ENCODE measurements at places on chromosomes 12 and 14.

GRCh38 chr12:105783983-105784947 is 354.5 kb downstream of the NUAK1 start:
- DNase-seq = no peak

DNA sequence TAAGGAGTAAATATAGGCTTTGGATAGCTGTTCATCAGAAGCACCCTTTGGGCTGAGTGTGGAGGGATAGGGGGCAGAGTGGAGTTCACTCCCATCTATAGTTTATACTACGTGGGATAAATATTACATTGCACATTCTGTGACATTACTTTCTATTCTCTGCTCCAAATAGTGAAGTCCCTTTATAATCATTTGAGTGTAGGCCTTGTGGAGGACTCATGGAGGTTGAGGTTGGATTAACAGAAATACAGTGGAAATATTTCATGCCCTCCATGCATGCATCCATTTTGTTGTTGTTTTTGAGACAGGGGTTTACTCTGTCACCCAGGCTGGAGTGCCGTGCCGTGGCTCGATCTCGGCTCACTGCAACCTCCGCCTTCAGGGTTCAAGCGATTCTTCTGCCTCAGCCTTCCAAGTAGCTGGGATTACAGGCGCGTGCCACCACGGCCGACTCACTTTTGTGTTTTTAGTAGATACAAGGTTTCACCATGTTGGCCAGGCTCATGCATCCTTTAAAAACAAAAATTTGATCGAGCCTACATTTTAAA is 1.4 kb downstream of the CHPT1 start:
- no peak for DNase-seq

- no peak for DNase-seq
Measured at GRCh38 chr12:1934831-1935230, 16.4 kb upstream of the CACNA2D4 start.

DNA sequence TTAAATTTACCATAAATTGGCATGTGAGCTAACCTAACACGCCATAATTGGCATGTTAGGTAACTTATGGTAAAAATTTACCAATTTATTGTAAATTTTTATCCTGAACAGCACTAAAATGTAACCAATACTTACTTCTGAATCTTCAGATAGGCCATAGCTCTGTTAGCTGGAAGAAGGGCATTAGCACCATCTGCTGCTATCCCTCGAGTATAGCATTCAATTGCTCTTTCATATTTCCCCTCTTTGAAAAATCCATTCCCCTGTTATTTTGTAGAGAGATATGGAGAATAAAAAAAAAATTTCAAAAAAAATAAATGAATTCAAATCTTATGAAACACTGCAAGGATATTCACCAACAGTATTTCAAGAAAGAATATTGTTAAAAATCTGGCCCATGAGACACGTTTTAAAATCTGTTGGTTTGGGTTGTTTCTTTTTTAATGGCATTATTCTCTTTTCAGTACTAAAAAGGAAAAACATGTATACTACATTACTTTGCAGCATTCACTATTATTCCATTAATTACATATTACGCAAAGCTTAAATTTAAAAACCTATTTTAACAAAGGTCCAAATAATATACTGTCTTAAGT is 19.1 kb downstream of the RPAP3 start:
- no peak for DNase-seq

GRCh38 chr14:57168138-57168679 is 100.5 kb downstream of the EXOC5 start:
- DNase-seq = no peak

GRCh38 chr12:93009533-93009932 is 80.4 kb upstream of the EEA1 start:
- DNase-seq = no peak

DNA sequence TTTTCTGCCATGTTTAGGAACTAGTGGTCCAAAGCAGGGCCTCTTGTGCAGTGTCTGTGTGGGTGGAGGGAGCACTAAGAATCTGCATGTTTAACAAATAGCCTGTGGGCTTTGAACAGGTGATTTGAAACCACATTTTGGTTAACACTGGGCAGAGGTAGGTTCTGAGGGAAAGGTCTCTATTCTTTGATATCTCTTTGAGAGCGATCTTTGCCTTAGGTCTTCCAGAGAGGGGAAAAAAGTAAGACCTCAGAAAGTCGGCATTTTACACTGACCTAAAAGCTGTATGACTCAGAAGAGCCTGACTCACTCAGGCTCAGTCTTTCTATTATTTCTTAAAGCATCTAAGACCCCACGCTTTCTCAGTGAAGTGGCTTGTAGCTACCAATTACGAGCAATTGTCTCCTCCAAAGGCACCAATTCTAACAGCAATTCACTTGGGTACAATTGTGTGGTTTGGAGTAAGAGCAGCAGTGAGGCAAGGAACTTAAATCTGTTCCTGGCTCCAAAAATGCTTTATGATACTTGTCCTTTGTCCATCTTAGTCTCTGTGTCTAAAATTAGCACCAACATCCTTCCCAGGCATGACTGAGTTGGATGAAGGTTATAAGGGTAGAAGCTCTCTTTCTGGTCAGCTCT is 8.8 kb downstream of the EIF2B2 start:
- DNase-seq = no peak

DNA sequence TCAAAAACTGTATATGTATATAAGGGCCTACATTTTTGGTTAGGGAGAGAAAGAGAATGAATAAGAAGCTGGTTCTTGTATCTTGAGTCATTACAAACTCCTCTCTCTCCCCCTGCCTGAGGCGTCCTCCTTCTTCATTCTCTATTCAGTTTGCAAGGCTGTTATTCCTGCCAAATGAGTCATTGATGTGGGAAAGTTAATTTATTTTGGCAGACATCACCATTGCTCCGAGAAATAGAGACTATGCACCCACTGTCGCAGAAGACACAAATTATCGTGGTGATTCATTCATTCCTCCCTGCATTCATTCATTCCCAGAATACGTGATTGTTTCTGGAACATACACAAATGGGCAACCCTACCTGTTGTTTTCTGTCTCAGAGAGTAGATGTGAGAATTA is 112.5 kb upstream of the MED13L start:
- no peak for DNase-seq

DNA sequence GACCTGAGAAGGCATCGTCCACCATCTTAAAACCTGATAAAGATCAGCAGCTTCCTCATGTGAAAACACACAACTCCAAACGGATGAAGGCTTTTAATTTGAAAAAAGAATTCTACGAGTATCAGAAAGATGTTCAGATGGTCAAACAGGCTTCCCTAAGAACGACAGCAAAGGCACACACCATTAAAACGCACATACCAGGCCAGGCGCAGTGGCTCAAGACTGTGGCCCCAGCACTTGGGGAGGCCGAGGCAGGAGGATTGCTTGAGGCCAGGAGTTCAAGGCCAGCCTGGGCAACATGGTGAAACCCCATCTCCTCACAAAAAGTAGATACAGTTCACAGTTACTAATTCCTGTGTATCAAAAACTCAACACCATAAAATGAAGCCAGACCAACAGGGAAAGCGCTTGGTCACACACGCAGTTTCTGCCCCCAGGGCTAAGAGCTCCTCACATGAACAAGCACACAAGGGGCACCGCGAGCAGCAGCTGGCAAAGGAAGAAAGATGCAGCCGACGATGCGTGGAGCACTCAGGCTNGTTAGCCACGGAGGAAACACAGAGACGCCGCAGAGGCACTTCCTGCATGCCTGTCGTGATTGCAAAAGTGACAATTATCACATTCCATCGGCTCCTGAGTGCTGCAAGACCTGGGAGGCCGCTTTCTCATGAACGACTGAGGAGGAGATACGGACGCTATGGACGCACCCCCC is 78.0 kb downstream of the NOC4L start:
- no peak for DNase-seq

DNA sequence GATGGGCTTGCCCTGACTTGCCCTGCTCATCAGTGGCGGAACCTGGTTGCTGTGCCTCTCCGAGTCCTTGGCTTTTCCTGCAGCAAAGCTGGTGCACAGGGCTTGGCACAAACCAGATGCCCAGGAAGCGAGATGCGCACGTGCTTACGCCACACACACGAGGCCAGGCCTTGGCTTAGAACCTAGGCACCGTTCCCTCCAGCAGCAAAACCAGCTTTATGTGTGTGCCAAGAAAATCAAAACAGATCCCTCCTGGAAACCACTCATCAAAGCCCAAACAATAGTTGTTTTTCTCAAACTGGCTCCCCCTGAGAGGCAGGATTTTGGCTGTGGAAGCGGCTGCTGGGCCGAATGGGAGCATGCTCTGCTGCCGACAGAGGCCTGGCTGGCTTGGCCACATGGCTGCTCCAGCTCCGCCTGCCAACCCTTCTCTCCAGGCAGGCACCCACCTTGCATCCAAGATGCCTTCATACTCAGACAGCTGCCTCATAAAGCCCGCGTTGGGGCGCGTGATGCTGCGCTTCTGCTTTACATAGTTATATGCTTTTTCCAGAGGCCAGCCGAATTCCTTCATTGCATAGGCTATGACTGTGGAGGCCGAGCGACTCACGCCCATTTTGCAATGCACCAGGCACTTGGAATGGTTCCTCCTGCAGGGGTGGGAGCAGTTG is 58.7 kb downstream of the SSH1 start:
- DNase-seq = no peak

DNA sequence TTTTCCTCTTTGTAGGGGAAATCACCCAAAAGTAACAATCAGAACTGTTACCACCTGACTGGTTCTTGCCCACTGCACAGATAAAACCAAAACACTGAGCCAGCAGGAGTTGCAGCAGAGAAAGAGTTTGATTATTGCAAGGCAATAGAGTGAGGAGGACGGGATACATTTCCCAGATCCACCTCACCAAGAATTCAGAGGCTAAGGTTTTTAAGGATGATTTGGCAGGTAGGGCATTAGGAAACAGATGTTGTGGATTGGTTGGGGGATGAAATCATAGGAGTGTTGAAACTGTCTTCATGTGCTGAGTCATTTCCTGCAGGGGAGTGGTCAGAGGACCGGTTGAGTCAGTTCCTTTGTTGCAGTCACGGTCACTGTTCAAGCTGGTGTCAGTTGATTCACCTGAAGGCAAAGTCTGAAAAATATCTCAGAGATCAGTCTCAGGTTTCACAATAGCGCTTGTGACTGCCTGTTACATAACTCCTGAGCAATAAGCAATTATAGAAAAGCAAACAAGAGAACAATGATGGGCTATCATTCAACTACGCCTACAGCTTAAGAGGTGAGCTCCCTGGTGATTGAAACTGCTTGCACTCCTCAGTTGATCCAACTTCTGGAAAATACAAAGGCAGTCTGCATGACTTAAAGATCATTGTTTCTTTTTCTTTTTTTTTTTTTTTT is 20.3 kb upstream of the AMN1 start:
- no peak for DNase-seq

- DNase-seq = peak; percentile 27
Measured at GRCh38 chr14:77124345-77125280, 17.0 kb downstream of the ZDHHC22 start.

DNA sequence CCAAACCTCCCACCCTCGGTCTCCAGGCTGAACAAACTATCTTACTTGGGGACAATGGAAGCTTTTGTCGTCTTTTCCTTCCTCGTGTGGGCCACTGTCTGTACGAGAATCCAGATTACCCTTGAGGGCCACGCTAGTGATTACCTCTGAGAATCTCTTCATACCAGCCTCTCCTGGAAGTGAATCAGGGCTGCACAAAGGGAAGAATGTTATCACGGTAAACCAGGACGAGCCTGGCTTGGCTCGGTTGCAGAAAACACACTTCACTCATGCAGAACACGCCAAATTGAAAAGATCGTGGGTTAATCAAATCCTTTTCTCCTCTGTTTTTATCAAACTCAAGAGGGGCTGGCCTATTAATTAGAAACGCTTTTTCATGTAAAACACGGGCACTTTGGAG is 51.6 kb upstream of the MYL2 start:
- no peak for DNase-seq

DNA sequence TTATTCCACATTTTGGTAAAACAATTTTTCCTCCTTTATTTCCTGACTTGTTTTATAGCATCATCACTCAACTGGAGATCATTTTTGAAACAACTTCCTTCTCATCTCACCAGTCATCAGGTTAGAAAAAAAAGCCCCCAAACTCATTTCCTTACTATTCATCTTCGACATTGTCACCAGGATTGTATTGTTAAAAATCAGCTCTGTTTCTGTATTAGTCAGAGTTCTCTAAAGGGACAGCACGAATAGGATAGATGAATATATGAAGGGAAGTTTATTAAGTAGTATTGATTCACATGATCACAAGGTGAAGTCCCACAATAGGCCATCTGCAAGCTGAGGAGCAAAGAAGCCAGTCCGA is 392.6 kb downstream of the FUT8 start:
- no peak for DNase-seq

- no peak for DNase-seq
Measured at GRCh38 chr14:99468836-99469592, 11.6 kb downstream of the SETD3 start.

DNA sequence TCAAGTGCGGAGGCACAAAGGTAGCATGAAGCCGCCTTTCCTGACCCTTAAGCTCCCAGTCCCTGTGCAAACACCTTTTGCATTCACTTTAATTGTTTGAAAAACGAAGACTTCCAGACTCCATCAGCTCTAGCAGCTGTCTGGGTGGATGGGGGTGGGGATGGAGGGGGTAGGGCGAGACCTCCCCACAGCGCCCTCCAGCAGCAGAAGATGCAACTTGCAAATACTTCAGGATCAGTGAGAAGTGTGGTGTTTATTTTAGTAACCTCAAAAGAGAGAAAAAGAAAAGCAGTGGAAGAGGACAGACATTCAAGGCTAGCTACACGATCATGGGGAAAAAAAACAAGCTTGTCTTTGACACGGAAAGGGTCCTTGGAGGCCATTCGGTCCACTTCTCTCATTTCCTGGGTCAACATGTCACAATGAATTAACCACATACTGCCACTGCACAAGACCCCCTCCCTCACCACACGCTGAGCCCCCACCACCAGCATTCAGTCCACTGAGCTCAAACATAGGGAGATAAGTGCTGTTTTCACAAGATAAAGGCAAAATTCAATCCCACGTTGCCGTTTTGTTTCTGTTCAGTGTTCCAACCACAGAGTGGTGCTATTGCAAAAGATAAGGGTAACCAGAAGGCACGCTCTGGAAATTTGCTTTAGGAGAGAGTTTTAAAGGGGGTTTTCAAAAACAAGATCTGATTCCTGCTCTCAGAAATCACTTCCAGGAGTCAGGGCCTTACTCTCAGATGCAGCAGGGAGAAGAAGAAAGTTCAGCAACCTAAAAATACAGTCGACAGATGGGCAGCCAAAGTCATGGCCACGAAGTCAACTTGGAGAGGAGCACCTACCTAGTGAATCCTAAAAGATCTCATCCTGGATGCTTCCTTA is 3.3 kb upstream of the NTF3 start:
- no peak for DNase-seq

GRCh38 chr14:38404100-38404541 is 148.2 kb upstream of the CLEC14A start:
- DNase-seq = no peak

- DNase-seq = no peak
Measured at GRCh38 chr12:55718015-55718414, 2.2 kb downstream of the BLOC1S1 start.

Measured in activated CD8-positive, alpha-beta memory T cell treated with anti-CD3 and anti-CD28 coated beads for 1 hour (primary cell).